HEK293T (cell line): ENCODE measurements at places on chromosomes 12 and 14.

- no peak for DNase-seq
These were observed 11.8 kb downstream of the P2RX7 start for GRCh38 chr12:121144416-121144914.

GRCh38 chr14:90671382-90672234, 144.6 kb downstream of the TTC7B start:
- DNase-seq: no peak

GRCh38 chr14:68468437-68469207, 324.2 kb downstream of the ZFP36L1 start:
- DNase-seq: no peak

- DNase-seq: no peak
These were observed 186.6 kb downstream of the CACNA1C start for GRCh38 chr12:2239381-2239871.

- no peak for DNase-seq
These were observed 373.3 kb downstream of the MDGA2 start for GRCh38 chr14:47302121-47302520.

DNA sequence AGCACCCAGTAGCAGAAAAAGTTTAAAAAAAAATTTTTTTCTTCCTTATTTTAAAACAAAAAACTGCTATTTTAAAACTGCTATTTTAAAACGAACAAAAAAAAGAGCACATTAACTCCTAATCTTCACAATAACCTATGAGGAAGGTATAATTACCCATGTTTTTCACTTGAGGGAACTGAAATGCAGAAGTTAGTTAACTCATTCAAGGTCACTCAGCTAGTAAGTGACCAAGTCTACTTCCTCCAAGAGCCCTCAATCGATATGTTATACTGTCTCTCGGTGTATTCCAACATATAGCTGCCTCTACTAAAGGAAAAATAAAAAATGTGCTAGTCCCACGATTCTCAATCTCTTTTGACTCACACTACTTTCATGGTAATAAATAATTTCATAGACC, 7.8 kb downstream of the RPAP3 start:
- DNase-seq: no peak

- DNase-seq: no peak
These were observed 604 bp downstream of the GALNT4 start for GRCh38 chr12:89523843-89524540.

GRCh38 chr14:24966579-24966964, 83.4 kb downstream of the STXBP6 start:
- no peak for DNase-seq

GRCh38 chr12:5267603-5268423, 164.1 kb upstream of the NTF3 start:
- no peak for DNase-seq

DNA sequence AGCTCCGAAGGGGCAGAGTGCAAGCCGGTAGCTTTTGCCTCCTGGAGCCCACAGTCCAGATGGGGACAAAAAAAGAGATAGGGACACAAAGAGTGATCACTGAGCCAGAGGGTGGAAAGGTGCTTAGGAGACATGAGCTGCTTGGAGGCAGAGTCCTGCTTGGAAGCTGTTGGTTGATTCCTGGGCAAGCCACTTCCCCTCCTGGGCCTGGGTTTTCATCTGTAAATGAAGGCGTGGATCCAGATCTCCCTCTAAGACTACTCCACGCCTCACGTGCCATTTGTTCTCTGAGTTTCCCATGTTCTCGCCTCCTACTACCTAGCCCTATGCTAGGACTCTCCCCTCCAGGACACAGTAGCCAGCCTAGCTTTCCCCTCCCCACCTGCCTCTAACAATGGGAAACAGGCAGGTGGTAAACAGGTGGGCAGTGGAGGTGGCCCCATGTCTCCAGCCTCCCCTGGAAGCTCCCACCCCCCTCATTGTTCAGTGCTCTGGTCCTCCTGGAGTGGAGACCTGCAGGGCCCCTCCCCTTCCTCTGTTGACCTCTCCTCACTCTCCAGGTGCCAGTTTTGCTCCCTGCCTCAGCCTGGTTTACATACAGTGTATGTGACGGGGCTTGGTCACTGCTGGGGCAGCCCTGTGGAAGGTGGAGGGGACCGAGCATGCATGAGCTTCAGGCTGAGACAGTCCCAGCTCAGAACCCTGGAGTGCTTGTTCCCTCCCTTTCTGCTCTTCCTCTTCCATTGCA, 3.8 kb downstream of the SERPINA3 start:
- DNase-seq: no peak

GRCh38 chr12:124814741-124815613, 48.7 kb downstream of the SCARB1 start:
- no peak for DNase-seq

- no peak for DNase-seq
These were observed 8.1 kb downstream of the APPL2 start for GRCh38 chr12:105227879-105228278.

DNA sequence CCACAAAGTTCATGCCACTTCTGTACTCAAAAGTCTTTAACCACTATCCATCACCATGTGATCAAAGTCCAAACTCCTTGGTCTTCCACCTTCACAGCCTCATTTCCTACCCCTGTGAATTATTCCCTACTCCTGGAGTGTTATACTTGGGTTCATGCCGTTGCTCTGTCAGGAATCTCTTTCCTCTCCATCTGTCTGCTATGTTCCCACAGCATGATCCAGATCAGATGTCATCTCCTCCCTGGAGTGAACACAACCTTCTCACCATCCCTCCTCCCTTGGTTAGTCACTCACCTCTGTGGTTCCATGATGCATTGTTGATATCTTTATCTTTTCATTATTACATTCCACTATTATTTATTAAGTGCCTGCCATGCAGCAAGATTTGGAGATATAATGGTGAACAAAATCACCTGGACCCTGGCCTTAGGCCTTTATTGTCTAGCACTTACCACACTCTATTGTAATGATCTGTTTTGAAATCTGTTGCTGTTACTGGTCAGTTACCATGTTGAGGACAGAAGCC, 22.4 kb downstream of the LACRT start:
- DNase-seq: no peak

- no peak for DNase-seq
These were observed 38.2 kb downstream of the BAZ2A start for GRCh38 chr12:56591961-56592360.

- no peak for DNase-seq
These were observed 151.8 kb downstream of the TBX5 start for GRCh38 chr12:114253976-114254778.

- DNase-seq: no peak
These were observed 266.0 kb downstream of the FBXL14 start for GRCh38 chr12:1328391-1328790.

GRCh38 chr12:47739979-47740378, 14.7 kb upstream of the ENDOU start:
- DNase-seq: no peak

DNA sequence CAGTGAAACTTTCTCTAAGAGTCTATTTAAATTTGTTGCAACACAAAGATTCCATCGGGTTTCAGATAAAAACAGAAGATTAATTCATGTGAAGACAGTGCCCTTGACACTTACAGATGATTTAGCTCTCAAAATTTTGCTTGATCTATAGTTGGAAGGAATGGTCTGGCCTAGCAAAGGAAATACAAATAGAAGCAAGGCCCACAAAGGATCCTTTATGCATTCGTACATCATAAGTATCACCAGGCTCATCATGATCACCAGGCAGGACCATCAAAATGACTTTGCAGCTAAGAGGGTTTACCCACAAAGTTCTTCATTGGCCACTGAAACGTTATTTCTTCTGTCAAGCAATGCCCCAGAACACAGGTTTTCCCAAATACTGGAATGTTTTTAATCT, 24.8 kb downstream of the JKAMP start:
- no peak for DNase-seq

DNA sequence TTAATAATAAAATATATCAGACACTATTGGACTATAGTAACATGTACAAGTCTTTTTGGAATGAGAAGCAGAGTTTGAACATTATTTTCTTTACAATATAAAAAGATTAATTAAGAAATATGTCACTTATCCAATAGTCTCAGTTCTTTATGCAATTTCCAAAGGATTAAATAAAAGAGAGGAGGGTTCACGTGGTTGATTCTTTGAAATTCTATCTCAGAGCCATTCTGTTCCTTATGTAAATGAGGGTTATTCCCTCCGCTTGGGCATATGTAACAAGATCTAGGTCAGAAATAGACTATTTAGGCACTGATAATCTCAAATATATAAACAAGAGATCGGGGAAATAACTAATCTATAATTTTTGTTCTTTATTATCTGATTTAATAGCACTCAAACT, 2.1 kb upstream of the TUBA1A start:
- no peak for DNase-seq

DNA sequence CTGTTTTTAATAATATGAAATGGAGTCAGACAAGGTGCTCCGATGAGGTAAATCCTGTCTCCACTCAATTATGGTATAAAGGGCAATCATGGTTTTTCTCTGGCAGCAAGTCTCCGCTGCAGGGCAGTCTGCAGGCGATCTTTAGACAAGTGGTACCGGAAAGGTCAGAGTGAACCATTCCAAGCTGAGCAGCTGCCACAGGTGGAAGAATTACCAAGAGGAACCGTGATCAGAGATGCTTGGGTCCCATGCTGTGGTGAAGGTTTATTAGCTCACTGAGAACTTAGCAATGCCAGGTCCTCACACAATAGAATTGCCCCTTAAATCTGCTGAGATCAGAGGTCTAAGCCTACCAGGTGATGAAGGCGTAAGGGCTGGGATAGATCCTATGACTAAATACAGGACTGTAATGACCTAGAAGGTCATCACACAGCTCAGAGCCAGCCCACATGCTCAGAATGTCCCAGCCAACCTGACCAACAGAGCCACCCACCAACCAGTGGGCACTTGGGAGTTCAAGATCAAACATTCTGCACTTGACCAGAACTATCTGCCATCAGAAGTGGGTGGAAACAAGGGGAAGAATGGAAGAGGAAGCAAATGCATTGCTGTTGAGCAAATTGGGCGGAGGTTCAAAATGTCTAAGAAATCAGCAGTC, 175.2 kb upstream of the BCL2L14 start:
- no peak for DNase-seq

GRCh38 chr12:68137335-68137830, 22.2 kb downstream of the IFNG start:
- DNase-seq: no peak

DNA sequence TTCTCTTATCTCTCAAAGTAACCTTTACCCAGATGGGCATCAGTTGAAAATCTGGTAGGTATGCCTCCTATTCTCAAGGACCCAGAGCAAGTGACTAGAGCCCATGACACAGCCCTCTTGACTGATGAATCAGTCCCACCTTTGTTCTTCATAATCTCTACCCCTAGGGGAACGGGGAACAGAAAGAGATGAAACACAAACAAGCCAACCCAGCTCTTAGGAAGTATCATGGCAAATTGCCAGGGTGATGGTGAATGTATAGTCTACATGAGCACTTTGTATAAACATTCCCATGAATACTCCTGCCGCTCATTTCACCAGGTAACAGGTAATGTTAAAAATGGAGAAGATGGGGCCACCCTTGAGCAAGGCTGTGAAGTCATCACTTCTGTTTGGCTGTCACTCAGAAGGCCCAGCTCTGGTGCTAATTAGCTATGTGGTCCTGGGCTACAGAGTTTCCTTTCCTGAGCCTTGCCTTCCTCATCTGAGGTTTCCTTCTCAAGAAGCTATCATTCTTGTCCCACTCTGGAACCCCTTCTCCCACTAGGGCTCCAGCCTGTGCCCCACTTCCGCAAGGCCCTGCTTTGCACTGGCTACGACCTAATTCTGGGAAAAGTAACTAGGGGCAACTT, 161.7 kb downstream of the ANO2 start:
- no peak for DNase-seq

GRCh38 chr14:31326111-31326510, 94.2 kb downstream of the HEATR5A start:
- DNase-seq: no peak

- DNase-seq: no peak
These were observed 19.6 kb downstream of the TC2N start for GRCh38 chr14:91847693-91848092.

DNA sequence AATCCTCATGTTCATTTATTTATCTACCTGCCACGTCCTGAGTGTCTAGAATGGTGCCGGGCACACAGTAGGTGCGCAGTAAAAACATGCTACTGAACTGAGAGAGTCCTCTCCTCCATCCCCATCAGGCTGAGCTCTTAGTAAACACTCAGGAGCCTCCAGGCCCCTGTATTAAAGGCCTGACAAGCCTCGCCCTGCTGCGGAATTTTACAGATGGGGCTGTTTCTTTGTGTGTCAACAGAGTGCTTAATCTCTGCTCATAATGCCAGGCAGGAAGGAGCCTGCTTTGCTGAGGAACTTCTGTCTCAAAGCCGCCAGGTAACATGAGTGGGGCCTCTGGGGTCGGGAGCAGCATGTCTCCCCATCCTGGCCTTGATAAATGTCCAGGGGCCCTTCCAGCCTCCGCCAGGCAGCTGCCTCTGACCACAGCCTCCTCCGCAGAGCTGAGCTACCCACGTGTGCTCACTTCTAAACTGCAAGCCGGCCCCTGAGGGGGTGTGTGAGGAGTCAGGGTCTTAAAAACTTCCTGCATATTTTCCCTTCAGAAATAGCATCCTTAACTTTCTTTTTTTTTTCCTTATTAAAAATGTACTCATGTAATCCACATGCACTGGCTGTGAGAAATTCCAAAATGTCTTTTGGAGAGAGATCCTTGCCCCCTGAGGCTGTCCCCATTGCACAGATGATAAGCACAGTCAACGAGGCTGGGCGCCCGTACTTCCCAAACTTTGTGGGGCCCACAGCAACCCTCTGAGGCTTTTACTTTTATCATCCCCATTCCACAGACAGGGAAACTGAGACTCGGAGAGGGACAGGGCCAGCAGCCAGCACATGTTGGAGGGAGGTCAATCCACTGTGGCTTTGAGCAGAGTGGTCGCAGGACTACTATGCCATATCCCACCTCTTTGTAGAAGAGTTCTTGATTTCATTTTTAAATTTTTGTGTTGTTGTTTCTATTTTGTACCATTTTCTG, 116.0 kb upstream of the NCOR2 start:
- DNase-seq: no peak

DNA sequence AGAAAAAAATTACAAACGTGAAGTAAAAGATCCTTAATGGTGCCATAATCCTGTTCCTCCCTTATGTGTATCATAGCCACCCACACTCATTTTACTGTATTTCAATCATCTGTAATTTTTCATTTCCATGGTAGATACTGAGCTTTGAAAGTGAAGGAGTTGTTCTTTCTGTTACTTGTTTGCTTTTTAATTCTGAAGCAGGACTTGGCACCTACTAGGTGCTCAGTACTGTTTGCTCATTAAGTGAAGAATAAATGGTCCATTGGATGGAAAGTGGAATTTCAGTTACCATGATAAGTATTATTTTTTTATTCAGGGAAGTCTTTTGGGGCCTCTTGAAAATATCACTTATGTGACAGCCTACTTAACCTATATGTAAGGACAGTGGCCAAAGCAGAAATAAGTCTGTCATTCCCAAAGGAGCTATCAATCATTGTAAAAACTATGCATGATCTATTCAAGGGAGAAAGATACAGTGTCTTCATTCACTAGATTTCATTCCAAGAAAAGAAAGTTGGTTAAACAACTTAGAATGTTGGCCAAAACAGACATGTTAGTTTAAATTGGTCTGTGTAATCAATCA, 1244.4 kb upstream of the SEL1L start:
- DNase-seq: no peak
